ENCODE measurements at places on chromosomes 3 and 15. TPM values are rescaled to one million over a fixed set of nuclear protein-coding genes. Genes with fewer than 3 reads are reported as not detected.
A peak's percentile ranks its signal among the peaks of the same experiment; 100 is the strongest.

- no peak for DNase-seq
These were observed 11.5 kb upstream of the ANKRD28 start for GRCh38 chr3:15809313-15809712.

GRCh38 chr15:73924171-73924921, 1.9 kb upstream of the LOXL1 start:
- DNase-seq = peak; percentile 76

DNA sequence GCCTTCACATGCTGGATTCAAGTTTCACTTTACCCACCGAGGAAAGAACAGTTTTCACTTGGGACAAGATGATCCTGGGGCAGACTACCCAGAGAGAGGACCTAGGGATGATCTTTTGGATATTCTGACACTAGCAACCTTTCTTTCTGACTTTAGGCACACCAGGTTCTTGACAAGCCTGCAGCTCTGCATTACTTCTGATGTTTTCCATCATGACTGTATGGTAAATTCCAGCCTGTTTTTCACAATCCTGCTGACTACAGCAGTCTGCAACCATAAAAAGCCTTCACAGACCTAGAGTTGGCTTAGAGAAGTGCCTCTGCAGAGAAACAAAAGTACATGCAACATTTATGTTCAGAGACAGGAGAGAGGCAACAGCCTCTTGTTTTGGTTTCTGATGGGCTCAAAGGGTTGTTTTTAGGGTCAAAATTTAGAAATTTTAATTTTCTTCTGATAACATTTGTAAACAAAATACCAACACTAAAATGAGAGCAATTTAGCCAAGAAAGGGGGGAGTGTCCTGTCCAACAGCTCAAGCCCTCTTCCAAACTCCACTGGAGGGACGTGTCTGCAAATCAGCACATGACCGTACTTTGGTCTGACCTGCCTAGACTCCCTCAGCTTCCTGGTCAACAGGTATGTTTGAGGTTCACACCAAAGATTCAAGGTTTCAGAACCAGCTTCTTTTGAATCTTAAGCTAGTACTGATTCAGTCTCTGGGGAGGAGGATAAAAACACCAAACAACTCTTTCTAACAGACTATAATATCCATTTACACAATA, 799 bp downstream of the ABI3BP start:
- DNase-seq = peak; percentile 65

The KBTBD13 gene
- not detected for total RNA-seq

GRCh38 chr15:58484791-58485600, 53.2 kb downstream of the LIPC start:
- DNase-seq = no peak

The CYP11A1 gene
- total RNA-seq = 0.64 TPM

DNA sequence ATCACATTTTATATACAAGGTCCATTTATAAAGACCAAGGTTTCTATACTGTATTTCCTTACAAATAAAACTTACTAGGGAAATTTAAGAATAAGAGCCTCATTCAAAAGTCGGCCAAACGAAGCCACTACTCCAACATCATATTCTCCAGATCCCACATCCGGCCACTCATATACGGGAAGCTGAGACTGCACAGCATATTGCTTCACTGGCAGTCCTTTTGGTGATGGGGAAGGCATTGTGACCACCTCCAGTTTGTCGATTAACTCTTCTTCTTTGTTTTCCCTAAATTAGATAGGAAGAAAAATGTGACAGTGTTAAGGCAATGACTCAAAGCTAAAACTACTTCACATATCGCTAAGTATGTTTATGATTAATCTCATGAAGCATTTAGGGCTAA, 2.7 kb downstream of the MTFMT start:
- no peak for DNase-seq

All from fibroblast of villous mesenchyme (primary cell).